ENCODE measurements at places on chromosomes 3 and 15. TPM values are rescaled to one million over a fixed set of nuclear protein-coding genes. Genes with fewer than 3 reads are reported as not detected.

GRCh38 chr3:126216416-126216815 is 36.0 kb upstream of the ALDH1L1 start:
- H3K36me3 ChIP-seq = no peaks in the 10 kb centered on the region
- H3K4me3 ChIP-seq = no peak overlapping the region
- no peaks in the 10 kb centered on the region for H3K27me3 ChIP-seq
- H3K27ac ChIP-seq = peak overlapping the region; percentile 55
- no peak for DNase-seq

GRCh38 chr3:150890295-150890694 is 14.9 kb downstream of the MINDY4B start:
- no peak overlapping the region for H3K27ac ChIP-seq
- no peak overlapping the region for H3K4me3 ChIP-seq
- no peaks in the 10 kb centered on the region for H3K36me3 ChIP-seq
- H3K4me1 ChIP-seq = no peaks in the 10 kb centered on the region
- no peak for DNase-seq

DNA sequence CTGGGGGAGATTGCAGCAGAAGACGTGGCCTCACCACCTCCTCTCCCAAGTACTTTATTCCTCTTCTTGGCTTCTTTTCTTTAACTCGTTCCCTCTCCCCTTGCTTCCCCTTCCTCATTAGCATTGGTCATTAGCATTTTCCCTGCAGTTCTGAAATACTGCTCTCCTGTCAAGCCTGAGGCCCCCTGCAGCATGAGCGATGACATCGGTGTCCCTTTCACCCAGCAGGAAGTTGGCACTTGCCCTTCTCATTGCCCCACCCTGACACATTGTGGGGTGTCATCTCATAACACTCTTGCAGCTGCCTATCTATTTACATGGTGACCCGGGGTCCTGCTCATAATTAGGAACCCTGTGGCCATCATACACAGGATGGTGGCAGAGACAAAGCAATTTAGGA is 167.1 kb downstream of the ARRDC4 start:
- no peak for DNase-seq
- H3K36me3 ChIP-seq = no peaks in the 10 kb centered on the region
- peaks cover 7% of the 10 kb centered on the region for H3K4me1 ChIP-seq
- no peak overlapping the region for H3K27ac ChIP-seq
- no peaks in the 10 kb centered on the region for H3K27me3 ChIP-seq

GRCh38 chr3:124094496-124094895 is 102.6 kb upstream of the ROPN1 start:
- H3K27ac ChIP-seq = no peak overlapping the region
- no peak for DNase-seq
- no peaks in the 10 kb centered on the region for H3K27me3 ChIP-seq
- peaks cover 69% of the 10 kb centered on the region for H3K4me1 ChIP-seq

GRCh38 chr15:83081256-83082014 is 14.4 kb upstream of the BTBD1 start:
- H3K4me1 ChIP-seq = no peaks in the 10 kb centered on the region
- H3K36me3 ChIP-seq = no peaks in the 10 kb centered on the region

ZBTB20 gene
- 18.2 TPM for total RNA-seq

All from SJSA1 (cell line).